ENCODE measurements at places on chromosomes 4 and X. TPM values are rescaled to one million over a fixed set of nuclear protein-coding genes. Genes with fewer than 3 reads are reported as not detected.

GRK4 gene
- total RNA-seq: 2.3 TPM

ASB9 gene
- 7.2 TPM for total RNA-seq

EXOC1L gene
- not detected for total RNA-seq

KLHL4 gene
- 0.86 TPM for total RNA-seq

SGMS2 gene
- total RNA-seq: 13.0 TPM

PLCXD1 gene
- total RNA-seq: 9.2 TPM
